Stimulated activated CD4-positive, alpha-beta T cell treated with anti-CD3 and anti-CD28 coated beads, Interleukin-4, amount 100 ng/mL, for 1 hour (primary cell): ENCODE measurements at places on chromosomes 3 and 15.

GRCh38 chr3:196193736-196194541 lies 17.3 kb downstream of the ZDHHC19 start:
- DNase-seq = no peak

GRCh38 chr15:74060251-74060650 lies 22.1 kb downstream of the GOLGA6A start:
- no peak for DNase-seq

- DNase-seq = no peak
Measured at GRCh38 chr15:68885070-68885469, 45.3 kb upstream of the SPESP1 start.

- no peak for DNase-seq
Measured at GRCh38 chr3:36876181-36876936, 68.5 kb downstream of the TRANK1 start.

DNA sequence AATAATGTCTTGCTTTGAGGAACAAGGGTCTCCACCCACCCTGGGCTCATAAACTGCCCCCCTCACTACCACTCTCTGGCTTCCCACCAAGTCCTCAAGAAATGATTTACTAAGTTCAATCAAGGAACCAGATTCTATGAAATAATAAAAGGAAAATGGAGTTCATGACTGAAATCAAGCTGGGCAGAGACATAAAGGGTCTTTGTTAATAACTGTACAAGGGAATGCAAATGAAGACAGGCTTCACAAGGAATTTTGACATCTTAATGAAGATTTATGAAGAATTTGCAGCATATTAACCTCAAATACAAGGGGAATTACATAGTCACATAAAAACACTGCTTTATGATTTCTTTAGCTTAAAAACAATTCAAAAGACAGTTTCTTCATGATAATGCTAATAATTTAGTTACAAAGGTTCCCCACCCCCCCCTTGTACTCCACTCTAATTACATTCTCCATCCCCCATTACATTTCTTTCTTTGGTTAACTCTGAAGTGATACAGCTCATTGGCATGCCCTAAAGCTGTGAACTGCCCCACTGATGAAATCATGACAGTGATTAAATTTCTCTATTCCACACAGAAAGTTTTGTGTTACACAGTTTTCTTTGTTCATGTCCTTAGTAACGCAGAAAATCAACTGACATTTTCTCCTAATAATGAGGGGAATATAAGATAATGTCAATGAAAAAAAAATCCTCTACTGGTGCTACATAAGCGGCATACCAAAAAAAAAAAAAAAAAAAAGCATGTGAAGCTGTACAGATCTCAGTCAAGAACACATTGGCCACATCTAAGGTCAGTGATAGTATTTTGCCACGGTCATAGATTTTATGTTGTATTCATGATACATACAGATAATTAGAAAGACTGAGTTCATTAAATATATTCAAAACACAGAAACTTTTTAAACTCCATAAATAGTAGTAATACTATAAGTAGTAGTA lies 54.4 kb downstream of the WWTR1 start:
- DNase-seq = no peak

DNA sequence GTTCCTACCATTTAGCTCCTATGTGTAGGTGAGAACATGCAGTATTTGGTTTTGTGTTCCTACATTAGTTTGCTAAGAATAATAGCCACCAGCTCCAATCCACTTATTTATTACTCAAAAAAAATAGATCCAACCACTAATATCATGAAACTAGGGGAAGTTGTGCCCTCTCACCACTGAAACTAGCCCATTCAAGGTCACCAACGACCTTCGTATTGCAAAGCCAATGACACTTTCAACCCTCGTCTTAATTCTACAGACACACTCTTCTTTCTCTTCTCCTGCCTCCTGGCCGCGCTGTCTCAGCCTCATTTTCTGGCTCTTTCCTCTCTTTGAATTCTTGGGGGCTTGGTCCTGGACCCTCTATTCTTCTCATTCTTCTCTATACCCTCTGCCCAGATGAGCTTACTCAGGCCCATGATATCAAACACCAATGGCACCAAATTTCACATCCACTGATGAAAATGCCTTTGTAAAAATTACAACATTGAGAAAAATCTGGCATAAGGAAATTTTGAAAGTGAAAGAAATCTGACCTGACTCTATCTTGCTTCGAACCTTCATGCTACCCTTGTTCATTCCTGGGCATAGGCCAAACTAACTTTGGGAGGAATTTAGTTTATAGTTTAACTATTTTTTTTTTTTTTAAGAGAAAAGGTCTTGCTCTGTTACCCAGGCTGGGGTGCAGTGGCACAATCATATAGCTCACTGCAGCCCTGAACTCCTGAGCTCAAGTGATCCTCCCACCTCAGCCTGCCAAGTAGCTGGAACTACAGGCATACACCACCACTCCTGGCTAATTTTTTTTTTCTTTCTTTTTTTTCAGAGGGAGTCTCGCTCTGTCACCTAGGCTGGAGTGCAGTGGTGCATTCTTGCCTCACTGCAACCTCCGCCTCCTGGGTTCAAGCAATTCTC lies 25.4 kb upstream of the LIMD1 start:
- no peak for DNase-seq

DNA sequence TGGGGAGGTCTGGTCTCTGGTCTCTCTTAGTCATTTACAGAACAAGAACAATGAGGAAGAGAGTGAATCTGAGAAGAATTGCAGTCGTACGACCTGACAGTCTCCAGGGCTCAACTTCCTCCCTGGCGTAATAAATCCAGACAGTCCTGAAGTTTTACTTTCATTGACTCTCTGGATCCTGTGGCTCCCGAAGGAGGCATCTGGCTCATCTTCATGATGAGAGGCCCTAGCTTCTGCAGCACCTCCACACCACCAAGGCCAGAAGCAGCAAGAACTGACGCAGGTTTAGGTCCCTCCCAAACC lies 11.8 kb upstream of the CYFIP1 start:
- DNase-seq = no peak

DNA sequence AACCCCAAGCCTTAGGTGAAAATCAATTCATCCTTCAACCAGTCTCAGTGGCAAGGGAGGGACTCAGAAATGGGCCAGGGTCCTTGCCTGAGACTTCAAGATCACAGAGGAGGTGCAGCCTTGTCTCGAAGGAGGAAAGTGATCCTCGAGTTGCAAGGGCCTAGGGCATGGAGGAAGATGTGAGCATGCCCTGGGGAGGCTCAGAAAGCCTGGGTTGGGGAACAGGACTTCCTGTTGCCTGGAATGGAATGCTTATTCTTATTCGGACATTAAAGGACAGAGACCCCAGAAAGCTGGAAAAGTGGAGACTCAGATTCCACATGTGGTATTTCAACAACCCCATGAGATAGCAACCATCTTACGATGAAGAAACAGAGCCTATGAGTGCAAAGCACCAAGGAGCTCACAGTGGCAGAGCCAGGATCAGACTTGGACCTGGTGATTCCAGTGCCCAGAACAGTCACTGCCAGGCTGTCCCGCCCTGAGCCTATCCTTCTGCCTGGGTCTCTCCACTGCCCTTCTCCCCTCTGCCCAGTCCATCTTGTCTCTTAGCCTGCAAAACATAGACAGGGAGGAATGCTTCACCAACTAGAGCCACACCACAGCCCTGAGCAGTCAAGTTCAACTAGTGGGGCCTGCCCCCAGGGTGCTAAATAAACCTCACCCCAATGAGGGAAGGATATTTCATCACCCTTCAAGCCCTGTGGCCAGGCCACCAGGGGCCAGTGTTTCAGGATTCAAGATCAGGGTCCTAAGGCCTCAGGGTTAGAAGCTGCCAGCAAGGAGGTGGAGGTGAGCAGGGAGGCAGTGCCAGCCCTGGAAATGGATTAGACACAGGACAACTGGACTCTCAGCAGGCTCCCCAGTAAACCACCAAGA lies 21.9 kb downstream of the DAPK2 start:
- no peak for DNase-seq

GRCh38 chr15:63986751-63987341 lies 59.4 kb downstream of the DAPK2 start:
- no peak for DNase-seq

DNA sequence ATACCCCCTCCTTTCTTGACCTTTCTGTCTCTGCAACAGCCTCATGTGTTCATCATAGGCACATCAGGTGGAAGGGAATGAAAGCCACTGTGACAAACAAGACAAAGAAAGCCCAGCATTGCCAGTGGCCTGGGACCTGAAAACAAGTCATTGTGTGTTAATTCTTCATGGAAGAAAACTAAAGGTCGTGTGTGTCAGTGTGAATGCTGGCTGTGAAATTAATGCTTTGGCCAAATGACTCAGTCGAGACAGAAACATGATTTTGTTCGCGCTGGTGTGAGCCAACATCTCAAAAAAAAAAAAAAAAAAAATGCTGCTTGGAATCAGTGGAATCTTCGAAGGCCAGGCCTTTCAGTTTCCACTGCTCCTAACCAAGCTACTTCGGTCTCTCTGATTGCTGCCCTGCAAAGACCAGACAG lies 386.5 kb upstream of the PROK2 start:
- DNase-seq = no peak

- DNase-seq = no peak
Measured at GRCh38 chr3:78880603-78881461, 887.0 kb downstream of the ROBO1 start.

DNA sequence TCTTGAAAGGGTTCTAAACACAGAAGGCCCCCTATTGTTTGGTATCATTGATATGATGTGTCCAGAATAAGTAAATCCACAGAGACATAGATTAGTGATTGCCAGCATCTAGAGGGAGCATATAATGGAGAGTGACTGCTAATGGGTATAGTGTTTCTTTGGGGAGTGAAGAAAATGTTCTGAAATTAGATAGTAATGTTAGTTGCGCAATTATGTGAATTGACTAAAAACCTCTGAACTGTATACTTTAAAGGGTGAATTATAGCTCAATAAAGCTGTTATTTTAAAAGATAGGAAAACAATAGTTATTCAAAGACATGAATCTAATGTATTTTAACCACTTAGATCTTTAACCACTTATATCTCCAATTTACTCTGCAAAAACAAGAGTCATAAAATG lies 6.0 kb downstream of the SPICE1 start:
- DNase-seq = no peak

GRCh38 chr3:186917512-186918312 lies 12.6 kb upstream of the ST6GAL1 start:
- no peak for DNase-seq

DNA sequence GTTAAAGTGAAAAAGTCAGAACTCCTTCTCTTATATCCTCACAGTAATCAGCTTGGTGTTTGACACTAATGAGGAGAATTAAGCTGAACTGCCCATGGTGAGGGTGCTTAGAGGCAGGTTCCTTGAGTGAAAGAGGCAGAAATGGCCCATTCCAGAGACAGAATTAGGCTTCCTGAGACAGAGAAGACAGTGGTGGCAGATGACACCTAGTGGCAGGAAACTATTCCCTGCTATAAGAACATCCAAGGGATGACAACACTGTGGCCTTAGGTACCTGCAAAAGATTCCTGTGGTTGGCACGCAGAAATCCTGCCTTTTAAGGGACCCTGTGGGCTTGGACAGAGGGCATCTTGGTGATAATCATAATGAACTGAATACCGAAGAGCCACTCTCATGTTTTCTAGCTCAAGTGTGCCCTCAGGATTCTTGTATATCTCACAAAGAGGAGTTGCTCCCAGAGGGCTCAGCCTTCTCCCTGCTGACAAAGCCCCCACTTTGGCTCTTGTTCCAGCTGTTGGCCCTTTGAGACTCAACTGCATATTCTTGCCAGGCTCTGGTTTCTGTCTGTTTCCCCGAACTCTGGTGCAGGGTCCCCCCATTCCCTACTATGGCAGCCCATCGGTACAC lies 56.0 kb downstream of the KBTBD12 start:
- DNase-seq = no peak

DNA sequence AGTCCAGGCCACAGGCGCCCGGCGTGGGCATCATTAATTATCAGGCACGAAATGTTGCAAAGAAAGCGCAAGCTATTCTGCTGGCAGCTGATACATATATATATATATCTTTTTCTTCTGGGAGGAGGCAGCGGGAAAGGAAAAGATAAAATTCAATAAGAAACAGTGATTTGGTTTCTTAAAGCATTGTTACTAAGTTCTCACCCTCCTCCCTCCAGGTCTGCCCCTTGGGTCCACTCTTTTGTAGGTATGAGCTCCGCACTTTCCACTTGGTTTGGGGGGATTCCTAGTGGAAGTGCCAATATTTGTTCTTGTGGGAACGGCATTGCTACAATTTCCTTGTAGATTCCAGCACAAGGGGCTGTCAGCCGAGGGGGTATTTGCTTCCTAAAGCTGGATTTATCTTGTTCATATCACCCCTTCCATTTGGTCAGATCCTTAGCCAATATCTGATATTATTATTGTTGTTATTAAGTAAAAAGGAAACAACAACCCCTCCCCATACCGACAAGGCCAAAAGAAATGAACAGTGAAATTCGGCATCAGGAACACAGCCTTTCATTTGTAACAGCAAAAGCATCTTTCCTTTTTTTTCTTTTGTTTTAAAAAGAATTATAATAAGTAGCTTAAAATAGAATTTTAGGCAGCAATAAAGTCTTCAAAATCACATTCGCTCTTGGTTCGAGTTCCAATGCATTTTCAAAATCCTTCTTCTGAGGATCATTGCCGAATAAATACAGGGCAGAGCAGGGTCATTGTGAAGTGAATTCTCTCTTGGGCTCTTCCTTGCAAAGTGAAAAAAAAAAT lies 15.6 kb downstream of the ZIC1 start:
- DNase-seq = no peak

DNA sequence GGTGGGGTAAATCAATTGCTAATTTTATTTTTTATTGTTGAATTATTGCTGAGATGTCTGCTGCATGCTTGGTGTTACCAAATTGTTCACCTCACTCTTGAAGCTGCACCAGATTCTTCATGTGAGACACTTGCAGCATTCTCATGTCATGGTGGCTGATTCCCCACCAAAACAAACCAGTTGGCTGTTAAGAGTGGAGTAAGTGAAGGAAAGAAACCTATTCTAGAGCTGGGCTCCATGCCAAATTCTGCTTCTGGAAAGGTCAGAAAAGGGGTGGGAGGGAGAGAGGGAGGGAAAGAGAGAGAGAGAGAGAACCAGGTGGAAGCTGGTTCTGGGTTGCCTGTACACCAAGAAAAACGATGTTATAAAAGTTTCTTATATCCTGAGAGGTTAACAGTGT lies 317.5 kb upstream of the THRB start:
- no peak for DNase-seq

- no peak for DNase-seq
Measured at GRCh38 chr3:126319701-126320295, 37.4 kb downstream of the KLF15 start.

- no peak for DNase-seq
Measured at GRCh38 chr15:52523647-52524046, 5.0 kb downstream of the MYO5A start.
